ENCODE measurements at places on chromosomes 5 and 9.

GRCh38 chr9:92658176-92658575 is 11.8 kb downstream of the IPPK start:
- DNase-seq, result no peak

DNA sequence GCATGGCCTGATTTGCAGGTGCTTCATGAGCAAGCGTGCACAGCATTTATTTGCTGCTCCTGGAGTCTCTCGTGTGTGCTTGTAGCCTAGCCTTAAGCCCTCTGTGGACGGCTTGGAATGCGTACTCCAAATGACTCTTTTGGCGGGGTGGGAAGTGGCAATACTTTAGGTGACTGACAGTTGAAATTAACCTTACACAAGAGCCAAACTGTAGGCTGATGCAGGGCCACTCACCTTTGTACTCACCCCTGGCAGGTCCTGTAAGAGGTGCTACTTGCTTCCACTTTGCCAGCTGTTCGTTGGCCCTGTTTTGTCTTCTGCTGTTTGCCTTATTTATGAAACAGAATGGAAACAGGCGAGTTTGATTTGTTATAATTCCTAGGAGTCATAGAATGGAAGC is 22.9 kb downstream of the TENT4A start:
- no peak for DNase-seq

GRCh38 chr9:99299211-99300102 is 77.4 kb downstream of the SEC61B start:
- peak; percentile 37 for DNase-seq

DNA sequence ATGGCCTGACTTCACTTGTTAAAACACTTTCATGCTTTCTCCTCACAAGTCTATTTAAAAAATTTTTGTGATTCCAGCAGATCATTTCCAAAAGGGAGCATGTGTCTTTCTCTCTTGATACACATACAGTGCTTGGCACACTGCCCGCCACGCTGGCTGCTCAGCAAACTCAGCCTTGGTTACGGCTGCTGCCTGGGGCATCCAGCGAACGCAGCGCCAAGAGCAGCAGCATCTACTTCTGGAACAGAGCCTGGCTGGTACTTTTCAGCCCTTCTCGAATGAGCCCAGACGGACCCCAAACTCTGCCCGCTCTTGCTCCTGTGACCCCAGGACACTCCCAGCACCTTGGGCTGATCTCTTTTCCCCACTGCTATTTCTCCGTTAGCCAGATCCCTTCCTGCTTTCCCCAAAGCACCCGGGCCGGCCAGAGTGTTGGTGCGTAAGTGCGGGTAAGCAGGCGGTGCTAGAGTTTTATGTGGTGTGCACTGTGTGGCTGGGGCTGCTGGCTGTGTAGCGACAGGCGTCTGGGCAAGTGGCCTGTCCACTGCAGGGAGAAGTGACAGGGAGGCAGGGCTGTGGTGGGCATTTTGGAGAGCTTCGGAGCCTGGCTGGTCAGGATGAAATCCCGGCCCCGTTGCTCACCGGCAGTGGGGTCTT is 73.2 kb downstream of the SH3PXD2B start:
- no peak for DNase-seq

DNA sequence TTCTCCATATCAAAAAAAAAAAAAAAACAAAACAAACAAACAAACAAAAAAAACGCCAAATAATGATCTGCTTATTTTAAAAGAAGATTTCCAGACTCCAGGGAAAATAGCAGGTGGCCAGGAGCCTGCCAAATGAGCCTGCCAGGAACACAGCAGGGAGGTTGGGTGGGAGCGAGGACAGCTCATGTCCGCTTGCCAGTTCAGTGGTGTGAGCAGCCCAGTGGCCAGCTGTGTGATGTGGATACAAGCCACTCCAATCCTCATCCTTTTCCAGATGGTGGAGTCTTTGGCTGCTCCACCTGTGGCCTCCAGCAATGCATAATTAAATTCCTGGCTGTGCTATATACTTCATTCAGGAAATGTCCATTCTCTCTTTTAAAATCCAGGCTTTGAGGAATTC is 1025.1 kb upstream of the C9orf72 start:
- no peak for DNase-seq

GRCh38 chr5:122366501-122366900 is 54.5 kb downstream of the SNCAIP start:
- DNase-seq, result no peak

- no peak for DNase-seq
Measured at GRCh38 chr5:51665251-51665593, 282.0 kb downstream of the ISL1 start.

- no peak for DNase-seq
Measured at GRCh38 chr9:113155911-113156588, 5.2 kb downstream of the SLC31A2 start.

GRCh38 chr9:7554699-7555098 is 244.9 kb downstream of the DMAC1 start:
- DNase-seq, result no peak

DNA sequence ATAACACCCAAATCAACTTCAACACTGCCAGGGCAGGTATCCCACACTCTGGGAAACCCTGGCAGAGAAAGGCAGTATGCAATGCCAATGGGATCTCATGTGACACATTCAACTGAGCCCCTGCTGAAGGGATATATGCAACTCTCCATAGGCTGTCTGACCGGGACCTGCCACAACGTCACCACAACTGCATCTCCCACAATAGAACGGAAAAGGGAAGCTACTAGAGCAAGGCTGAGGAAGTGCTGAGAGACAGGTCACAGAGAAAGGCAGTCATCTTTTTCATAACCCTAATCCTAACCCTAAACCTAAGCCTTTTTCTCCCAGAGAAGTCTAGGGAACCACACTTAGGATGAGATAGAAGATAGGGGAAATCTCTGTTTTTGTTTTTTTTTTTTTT is 345.9 kb upstream of the CD180 start:
- DNase-seq, result no peak

DNA sequence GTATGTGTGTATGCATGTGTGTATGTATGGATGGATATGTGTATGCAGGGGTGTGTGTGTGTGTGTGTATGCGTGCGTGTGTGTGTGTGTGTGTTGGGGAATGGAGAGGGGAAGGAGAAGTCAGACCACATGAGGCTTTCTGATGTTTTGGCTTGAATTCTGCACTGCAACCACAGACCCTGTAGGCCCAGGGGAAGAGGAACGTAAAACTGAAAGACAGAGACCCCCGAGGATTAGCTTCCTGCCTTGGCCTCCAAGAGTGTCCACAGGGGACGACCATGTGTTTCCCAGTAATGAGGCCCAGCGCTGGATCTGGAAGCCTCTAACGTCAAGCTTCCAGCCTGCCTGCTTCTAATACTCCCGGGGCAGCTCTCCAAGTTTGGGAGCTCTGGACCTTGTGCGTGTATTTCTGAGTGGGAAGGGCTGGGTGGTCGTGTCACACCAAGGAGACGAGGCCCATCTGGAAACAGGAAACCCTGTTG is 5.8 kb downstream of the DCANP1 start:
- no peak for DNase-seq

GRCh38 chr9:135816651-135816970 is 90.7 kb downstream of the CAMSAP1 start:
- no peak for DNase-seq

DNA sequence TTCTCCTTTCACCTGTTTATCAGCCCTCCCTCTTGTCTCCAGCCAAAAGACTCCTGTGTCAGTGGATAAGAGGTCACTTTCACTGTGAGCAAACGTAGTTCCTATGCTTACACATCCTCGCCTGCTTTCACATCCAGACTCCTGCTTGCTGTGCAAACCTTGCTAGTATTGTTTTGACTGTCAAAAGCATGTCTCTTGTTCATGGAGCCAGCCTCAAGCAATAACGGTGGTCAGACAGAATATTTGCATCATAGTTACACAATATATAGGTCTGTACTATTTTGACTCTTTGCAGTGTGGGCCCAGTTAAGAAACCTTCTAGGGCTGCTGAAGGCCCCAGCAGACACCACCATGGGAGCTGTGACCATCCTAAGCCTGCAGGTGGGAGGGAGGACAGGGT is 420.0 kb downstream of the SEMA5A start:
- DNase-seq, result no peak

DNA sequence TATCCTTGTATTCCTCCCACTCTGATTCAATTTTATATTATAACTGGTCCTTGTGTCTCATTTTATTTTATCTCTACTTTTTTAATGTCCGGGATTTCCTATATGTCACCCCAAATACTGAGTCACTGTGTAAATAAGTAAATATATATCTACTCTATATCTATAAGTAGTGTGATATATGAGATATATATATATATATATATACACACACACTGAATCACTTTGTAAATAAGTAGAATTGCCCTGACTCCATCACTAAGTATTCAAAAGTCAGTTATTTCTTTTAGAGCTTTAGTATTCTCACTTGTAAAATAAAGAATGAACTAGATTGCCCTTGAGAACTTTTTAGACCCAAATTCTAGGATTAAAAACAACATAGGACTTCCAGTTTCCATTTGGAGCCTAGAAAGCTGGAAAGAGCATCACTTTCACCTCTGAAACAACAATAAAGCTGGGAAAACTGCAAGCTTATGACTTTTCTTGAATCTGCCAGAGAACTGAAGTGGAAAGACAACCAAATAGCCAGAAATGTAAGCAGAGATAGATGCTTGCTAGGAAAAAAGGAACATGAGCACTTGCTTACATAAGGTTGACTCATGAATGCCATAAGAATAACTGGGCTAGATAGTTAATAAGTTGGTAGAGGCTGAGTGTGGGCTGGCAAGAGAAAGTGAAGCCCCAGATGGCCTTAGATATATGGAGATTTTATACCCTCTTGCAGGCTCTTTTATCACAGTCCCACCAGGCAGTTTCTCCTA is 171.1 kb upstream of the TLX3 start:
- DNase-seq, result peak; percentile 28

DNA sequence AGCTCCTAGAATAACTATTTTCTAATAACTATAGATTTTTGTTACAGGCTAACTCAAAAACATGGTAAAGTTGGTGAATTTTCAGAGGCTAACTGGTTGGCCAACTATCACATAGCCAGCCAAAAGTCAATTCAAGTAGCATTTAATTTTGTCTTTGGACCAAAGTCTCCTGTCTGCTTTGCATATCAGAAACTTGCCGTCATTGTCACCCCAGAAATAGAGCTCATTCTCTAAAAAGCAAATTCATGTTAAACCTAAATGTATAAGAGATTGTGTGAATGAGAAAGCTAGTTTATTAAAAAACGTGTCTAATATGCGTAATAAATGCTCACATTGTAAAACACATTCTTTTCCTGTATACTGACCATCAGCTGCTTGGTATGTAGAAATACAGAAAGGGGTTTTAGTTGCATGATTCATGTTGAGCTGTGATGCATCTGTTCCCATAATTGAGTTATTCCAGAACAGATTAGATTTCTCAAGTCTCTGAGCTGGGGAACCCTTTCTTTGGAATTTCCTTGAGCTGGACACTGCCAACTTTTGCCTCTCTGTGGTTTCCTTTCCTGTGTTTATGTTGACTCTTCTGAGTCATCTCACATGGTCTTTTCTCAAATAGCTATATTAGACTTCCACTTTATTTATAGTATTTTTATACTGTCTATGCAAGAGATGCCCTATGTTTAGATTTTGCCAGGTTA is 7.3 kb downstream of the SRFBP1 start:
- DNase-seq, result peak; percentile 96

DNA sequence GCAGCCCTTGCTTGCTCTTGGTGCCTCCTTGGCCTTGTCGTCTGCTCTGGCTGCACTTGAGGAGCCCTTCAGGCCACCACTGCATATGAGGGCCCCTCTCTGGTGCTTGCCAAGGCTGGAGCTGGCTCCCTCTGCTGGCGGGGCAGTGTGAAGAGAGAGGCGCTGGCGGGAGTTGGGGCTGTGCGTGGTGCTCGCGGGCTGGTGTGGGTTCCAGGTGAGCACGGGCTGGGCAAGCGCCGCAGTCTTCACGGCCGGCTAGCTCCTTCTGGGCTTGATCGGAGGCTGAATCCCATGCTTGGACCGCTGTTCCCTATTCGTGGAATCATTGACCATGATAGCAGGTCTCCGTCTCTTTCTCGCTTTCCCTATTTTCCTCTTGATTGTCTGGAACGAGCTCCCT is 56.5 kb downstream of the XRCC4 start:
- DNase-seq, result no peak

GRCh38 chr5:17239953-17240352 is 22.5 kb downstream of the BASP1 start:
- no peak for DNase-seq

DNA sequence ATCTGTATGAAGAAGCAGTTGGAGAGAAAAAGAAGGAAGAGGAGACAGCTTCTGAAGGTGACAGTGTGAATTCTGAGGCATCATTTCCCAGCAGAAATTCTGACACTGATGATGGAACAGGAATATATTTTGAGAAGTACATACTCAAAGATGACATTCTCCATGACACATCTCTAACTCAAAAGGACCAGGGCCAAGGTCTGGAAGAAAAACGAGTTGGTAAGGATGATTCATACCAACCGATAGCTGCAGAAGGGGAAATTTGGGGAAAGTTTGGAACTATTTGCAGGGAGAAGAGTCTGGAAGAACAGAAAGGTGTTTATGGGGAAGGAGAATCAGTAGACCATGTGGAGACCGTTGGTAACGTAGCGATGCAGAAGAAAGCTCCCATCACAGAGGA is 48.7 kb downstream of the CMYA5 start:
- no peak for DNase-seq

- DNase-seq, result peak; percentile 45
Measured at GRCh38 chr9:70218767-70219166, 40.0 kb upstream of the SMC5 start.

- DNase-seq, result no peak
Measured at GRCh38 chr9:127667906-127668305, 38.9 kb upstream of the CFAP157 start.

DNA sequence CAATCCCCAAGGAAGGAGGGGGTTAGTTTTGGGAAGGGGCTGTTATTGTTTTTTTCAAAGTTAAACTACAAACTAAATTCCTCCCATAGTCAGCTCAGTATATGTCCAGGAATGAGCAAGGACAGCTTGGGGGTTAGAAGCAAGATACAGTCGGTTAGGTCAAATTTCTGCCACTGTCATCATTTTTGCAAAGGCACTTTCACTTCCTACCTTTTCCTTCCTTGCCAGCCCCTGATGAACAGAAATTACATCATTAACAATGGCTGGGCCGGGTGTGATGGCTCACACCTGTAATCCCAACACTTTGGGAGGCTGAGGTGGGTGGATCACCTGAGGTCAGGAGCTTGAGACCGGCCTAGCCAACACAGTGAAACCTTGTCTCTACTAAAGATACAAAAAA is 51.5 kb upstream of the HRH2 start:
- no peak for DNase-seq

DNA sequence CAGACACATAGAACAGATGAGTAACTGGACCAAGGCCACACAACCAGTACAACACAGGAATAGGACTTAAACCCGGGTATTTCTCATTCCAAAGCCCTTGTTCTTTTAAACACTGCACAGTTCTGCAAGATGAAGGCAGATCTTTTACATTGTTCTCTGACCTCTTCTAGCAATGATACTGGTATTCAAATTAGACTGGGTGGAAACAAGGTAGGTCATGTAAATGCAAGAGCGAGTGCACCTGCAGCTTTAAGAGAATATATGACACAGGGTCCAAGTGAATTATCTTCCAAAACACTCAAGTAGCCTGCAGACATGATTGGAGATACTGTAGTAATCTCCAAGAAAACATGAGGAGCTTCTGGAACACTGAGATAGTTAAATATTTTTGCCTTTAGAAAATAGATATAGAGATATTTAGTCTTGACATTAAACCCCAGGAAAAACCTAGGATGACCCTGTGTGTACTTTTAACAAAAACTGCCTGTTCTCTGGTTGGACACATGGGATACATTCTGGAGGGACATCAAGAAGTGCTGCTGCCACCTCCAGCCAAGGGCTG is 130.6 kb upstream of the EPB41L4A start:
- no peak for DNase-seq
